ENCODE measurements at places on chromosomes 1 and 21. TPM values are rescaled to one million over a fixed set of nuclear protein-coding genes. Genes with fewer than 3 reads are reported as not detected.

- no peaks in the 10 kb centered on the region for H3K4me1 ChIP-seq
- H3K36me3 ChIP-seq: no peaks in the 10 kb centered on the region
- H3K27me3 ChIP-seq: no peaks in the 10 kb centered on the region
- no peak for DNase-seq
- H3K4me3 ChIP-seq: no peak overlapping the region
Measured at GRCh38 chr1:213287987-213288386, 236.9 kb downstream of the RPS6KC1 start.

DNA sequence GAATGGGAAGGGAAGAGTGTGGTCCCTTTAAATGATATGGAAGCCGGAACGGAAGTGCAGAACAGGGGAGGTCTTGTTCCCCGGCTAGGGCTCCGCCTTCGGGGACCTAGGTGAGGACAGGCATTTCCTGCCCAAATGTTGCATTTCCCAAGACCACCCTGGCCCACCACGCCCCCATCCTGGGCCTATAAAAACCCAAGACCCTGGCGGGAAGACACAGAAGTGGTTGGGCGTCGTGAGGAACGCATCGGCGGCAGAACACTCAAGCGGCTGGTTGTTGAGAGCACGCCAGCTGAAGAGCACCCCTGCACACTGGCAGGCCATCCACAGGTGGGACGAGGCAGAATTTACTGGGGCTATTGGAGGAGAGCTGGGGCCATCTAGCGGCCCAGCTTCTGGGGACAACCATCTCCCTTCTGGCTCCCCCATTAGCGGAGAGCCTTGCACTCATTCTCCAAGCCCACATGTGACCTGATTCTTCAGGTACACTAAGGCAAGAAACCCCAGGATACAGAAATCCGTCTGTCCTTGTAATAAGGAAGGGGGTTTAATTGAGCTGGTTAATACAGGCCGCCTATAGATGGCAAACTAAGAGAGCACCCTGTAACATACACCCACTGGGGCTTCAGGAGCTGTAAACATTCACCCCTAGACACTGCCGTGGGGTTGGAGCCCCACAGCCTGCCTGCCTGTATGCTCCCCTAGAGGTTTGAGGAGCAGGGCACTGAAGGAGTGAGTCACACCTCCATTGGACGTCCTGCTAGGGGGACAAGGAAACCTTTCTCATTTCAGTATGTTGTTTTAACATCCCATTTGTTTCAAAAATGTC, 1327.9 kb downstream of the BRINP3 start:
- H3K4me1 ChIP-seq: no peaks in the 10 kb centered on the region
- no peaks in the 10 kb centered on the region for H3K27me3 ChIP-seq
- H3K36me3 ChIP-seq: no peaks in the 10 kb centered on the region
- no peak overlapping the region for H3K4me3 ChIP-seq

DNA sequence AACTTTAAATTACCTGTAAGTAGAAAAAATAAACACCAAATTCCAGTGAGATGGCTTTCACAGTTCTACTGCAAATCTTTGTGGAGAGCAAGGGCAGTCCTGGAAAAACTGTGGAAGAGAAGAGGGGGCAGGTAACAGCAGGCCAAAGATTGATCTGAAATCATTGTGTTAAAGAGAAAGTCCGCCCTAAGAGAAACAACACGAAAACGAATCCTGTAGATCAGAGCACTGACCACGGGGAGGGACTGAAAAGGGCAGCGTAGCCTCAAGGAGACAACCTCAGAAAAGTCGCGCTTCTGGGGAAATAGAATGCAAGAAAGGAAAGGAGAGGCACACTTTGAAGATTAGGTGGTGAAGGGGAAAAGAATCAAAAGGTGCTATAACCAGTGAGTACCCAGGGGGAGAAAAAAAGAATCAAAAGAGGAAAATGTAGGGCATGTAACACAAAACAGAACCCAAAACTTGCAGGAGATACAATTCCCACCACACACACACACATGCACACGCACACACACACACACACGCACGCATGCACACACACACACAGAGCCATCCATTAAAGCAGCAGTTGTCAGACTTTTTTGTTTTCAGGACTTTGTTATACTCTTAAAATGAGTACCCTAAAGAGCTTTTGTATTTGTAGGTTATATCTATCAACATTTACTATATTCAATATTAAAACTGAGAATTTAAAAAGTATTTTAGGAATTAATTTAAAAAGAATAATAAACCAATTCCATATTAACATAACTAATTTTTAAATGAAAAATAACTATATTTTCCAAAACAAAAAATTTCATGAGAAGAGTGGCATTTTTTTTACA, 28.0 kb upstream of the KLF17 start:
- DNase-seq: no peak
- H3K27ac ChIP-seq: no peak overlapping the region
- H3K27me3 ChIP-seq: peaks cover 18% of the 10 kb centered on the region
- no peaks in the 10 kb centered on the region for H3K4me1 ChIP-seq
- no peak overlapping the region for H3K4me3 ChIP-seq

- H3K36me3 ChIP-seq: no peaks in the 10 kb centered on the region
- H3K4me1 ChIP-seq: no peaks in the 10 kb centered on the region
- H3K27me3 ChIP-seq: peaks cover 4% of the 10 kb centered on the region
- H3K4me3 ChIP-seq: no peak overlapping the region
- no peak overlapping the region for H3K27ac ChIP-seq
Measured at GRCh38 chr1:95323123-95323522, 89.1 kb downstream of the RWDD3 start.

The LCE1C gene
- total RNA-seq: not detected

Data from activated CD4-positive, alpha-beta memory T cell treated with anti-CD3 and anti-CD28 coated beads for 36 hours (primary cell).